ENCODE measurements at places on chromosomes 16 and 17.

DNA sequence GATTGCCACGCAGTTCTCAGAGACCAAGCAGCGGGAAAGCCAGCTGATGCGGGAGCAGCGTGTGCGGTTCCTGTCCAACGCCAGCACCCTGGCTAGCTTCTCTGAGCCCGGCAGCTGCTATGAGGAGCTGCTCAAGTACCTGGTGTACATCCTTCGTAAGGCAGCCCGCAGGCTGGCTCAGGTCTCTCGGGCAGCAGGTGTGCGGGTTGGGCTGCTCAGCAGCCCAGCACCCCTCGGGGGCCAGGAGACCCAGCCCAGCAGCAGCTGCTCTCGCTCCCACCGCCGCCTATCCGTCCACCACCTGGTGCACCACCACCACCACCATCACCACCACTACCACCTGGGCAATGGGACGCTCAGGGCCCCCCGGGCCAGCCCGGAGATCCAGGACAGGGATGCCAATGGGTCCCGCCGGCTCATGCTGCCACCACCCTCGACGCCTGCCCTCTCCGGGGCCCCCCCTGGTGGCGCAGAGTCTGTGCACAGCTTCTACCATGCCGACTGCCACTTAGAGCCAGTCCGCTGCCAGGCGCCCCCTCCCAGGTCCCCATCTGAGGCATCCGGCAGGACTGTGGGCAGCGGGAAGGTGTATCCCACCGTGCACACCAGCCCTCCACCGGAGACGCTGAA, 15.2 kb downstream of the CACNA1G start:
- no peak for DNase-seq

- no peak for DNase-seq
Measured at GRCh38 chr17:64243340-64243739, 19.7 kb downstream of the TEX2 start.

- no peak for DNase-seq
Measured at GRCh38 chr16:88071908-88072307, 120.7 kb downstream of the BANP start.

GRCh38 chr17:31491376-31492131, 100.1 kb downstream of the RAB11FIP4 start:
- no peak for DNase-seq

DNA sequence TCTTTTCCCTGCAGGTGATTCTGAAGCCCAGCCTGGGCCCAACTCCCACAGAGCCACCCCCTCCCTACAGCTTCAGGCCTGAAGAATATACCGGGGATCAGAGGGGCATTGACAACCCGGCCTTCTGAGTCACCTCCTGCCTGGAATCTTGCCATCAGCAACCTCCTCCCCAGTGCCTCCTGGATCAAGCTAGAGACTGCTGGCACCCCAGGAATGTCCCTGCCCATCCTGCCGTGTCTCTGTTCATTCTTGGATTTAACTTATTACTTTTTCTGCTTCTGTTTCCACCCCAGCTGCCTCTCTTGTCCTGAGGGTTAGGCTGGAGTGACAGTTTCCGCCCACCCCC, 4.9 kb downstream of the TMEM92 start:
- DNase-seq: no peak

- no peak for DNase-seq
Measured at GRCh38 chr17:36879027-36879426, 58.2 kb upstream of the LHX1 start.

DNA sequence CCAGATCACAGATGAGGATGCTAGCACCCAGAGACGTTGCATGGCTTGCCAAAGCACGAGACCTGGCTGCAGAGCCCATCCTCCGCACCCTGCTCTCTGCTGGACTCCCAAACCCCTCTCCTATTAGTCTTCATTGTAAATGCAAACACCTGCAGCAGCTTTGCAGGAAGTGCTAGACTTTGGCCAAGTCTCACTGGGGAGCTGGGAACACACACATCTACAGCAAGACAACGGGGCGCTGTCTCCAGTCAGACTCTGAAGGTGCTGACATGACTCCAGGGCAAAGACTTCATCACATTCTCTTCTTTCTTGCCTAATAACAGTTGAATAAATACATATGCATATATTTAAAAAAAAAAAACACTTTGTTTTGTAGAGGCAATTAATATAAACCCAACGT, 43.8 kb downstream of the CYTH1 start:
- DNase-seq: no peak

GRCh38 chr17:66834919-66835454, at the start of gene CACNG5:
Gene CACNG5 (plus strand): TSS chr17:66835117. CDS start chr17:66877333, 42,216 bp downstream.
- no peak for DNase-seq

- DNase-seq: no peak
Measured at GRCh38 chr16:77238593-77238992, 39.4 kb downstream of the SYCE1L start.

- no peak for DNase-seq
Measured at GRCh38 chr16:50771366-50771765, 29.5 kb downstream of the CYLD start.

DNA sequence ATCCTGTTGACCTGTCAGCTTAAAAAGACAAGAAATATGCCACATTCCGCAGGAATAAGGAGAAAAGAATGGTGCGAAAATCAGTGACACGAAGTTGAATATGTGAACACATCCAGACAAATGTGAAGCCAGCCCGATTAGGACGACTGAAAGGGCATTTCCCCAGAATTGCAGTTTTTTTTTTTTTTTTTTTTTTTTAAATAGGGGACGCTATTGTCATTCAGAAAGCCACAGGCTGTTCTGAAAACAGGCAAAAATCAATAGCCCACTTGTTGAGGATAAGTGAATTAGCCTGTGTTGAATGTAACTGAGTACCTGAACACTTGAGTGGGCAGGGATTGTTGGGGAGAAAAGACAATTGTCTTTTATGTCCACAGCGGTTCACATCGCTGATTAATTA, 507.1 kb downstream of the WWOX start:
- no peak for DNase-seq

DNA sequence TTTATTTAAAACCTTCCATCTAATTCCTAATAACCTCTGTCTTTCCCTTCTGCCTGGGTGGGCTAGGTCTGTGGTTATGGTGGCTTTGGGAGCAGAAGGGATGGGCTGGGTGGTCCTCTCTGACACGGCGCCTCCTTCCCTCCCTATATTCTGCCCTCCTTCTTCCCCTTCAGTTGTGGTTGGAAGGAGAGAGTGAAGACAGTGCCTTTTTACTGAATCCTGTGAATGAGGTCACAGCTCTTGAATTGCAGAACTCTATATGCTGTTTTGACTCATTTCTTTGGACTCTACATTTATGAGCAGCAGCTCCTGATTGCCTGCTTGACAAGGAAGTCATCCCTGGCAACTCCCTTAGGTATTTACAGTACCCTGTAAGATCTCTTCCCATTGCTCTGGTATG, 256.0 kb upstream of the ELAC2 start:
- DNase-seq: no peak

GRCh38 chr16:28309811-28310311, 17.5 kb downstream of the SBK1 start:
- peak; percentile 90 for DNase-seq

All from central memory CD4-positive, alpha-beta T cell (primary cell).